ENCODE measurements at places on chromosomes 3 and 15. TPM values are rescaled to one million over a fixed set of nuclear protein-coding genes. Genes with fewer than 3 reads are reported as not detected.

Gene NXPE3
- total RNA-seq: 11.3 TPM

Gene FAM3D
- total RNA-seq: not detected

Gene CHAC1
- 20.5 TPM for total RNA-seq

Gene IL17RB
- total RNA-seq: not detected

Gene ANKDD1A
- total RNA-seq: 0.47 TPM

Gene JAGN1
- total RNA-seq: 37.6 TPM

Gene RLBP1
- not detected for total RNA-seq

Gene TRPC1
- 10.0 TPM for total RNA-seq

Gene SLC22A13
- total RNA-seq: not detected

Gene RASL12
- total RNA-seq: not detected

Gene WDR93
- not detected for total RNA-seq

Gene TF
- total RNA-seq: 0.27 TPM

Gene CCR3
- total RNA-seq: not detected

Gene LRTM1
- not detected for total RNA-seq

Gene BLM
- 9.9 TPM for total RNA-seq

Gene HRG
- total RNA-seq: not detected

Gene TGM5
- total RNA-seq: 0.16 TPM

Gene ACKR2
- total RNA-seq: not detected

Gene PLA2G4E
- 0.27 TPM for total RNA-seq

Gene AADACL2
- total RNA-seq: not detected

Gene ZNF445
- total RNA-seq: 2.0 TPM

Gene PLSCR5
- total RNA-seq: not detected

Gene RFTN1
- total RNA-seq: 43.6 TPM

Gene HEXA
- total RNA-seq: 58.7 TPM

Gene CCDC80
- 10.3 TPM for total RNA-seq

Data from hair follicular keratinocyte (primary cell).